ENCODE measurements at places on chromosomes 13 and 19.

GRCh38 chr19:31313291-31314030 is 35.8 kb downstream of the TSHZ3 start:
- H3K27ac ChIP-seq, result no peak overlapping the region
- H3K27me3 ChIP-seq, result no peaks in the 10 kb centered on the region
- no peaks in the 10 kb centered on the region for H3K36me3 ChIP-seq
- no peak for DNase-seq
- H3K4me3 ChIP-seq, result no peak overlapping the region

DNA sequence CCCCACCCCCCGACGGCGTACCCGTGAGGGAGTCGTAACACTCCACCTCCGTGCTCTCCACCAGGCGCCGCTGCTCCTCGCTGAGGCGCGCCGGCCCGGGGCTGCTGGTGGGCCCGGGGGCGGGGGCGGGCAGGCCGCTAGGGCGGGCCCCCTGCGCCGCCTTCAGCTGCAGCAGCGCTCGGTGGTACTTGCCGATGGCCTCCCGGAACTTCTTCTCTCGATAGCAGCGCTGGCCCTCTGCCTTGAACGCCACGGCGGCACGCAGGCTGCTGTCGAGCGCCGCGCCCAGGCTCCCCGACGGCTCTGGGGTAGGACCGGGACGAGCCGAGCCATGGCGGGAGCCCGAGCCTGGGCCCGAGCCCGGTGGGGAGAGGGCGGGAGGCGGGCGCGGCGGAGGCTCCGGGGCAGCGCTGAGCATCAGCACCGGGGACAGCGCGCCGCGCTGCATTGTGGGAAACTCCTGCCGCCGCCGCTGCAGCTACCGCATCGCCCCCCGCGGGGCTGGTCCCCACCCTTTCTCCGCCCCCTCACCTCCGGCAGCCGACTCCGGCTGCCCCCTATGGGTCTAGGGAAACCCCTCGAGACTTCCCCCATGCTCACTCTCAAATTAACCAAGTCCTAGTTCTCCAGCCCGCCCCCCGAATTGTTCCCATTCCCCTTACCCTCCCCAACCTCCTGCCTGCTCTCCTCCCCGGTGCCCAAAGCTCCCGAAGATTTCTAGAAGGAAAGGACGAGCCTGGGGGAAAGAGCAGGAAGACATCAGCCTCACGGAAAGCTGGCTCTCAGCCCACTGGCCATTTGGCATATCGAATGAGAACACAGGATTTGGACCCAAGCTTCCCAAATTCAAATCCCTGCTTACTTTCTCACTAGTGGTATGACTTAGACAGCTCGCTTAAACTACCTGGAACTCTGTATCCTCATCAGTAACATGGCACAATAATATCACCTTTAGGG is at the start of gene TTC9B:
Gene TTC9B (minus strand): TSS at position 451 of the 957 bp plus-strand sequence. CDS start 3 bp downstream, at position 448.
- H3K27me3 ChIP-seq, result peaks cover 38% of the 10 kb centered on the region
- peak; percentile 67 for DNase-seq

GRCh38 chr19:18220632-18221275 is 5.5 kb downstream of the PDE4C start:
- H3K27ac ChIP-seq, result no peak overlapping the region
- H3K4me3 ChIP-seq, result no peak overlapping the region
- peaks cover 19% of the 10 kb centered on the region for H3K4me1 ChIP-seq
- H3K27me3 ChIP-seq, result peaks cover 29% of the 10 kb centered on the region
- no peak for DNase-seq

GRCh38 chr13:35211949-35212348 is 264.5 kb downstream of the MAB21L1 start:
- H3K27ac ChIP-seq, result no peak overlapping the region
- H3K4me1 ChIP-seq, result no peaks in the 10 kb centered on the region
- DNase-seq, result no peak
- H3K36me3 ChIP-seq, result no peaks in the 10 kb centered on the region
- no peaks in the 10 kb centered on the region for H3K27me3 ChIP-seq
- no peak overlapping the region for H3K4me3 ChIP-seq

DNA sequence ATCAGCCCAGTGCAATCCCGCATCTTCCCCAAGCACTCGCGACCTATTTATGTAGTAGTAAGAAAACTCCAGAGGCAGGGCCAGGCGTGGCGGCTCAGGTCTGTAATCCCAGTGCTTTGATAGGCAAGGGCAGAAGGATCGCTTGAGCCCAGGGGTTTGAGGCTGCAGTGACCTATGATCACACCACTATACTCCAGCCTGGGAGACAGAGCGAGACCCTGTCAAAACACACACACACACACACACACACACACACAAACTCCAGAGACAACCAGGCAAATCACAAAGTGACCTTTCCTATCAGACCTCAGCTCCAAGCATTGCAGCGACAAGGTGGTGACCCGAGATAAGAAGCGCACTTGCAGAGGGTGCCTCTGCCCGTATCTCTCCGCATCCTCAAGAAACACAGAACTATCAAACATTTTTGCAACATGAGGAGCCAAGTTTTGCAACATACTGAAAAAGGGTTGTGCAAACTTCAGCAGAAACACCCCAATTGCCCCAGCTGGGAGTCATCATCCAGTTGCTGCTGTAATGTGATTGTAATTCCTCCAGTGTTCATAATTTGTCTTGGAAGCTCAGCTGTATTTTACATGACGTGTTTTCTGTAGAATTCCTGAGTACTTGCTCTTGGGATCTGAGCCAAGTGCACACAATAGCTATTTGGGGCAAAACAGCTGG is 8.7 kb upstream of the KLF2 start:
- no peak for DNase-seq
- H3K27me3 ChIP-seq, result peaks cover 30% of the 10 kb centered on the region
- H3K4me3 ChIP-seq, result no peak overlapping the region
- H3K4me1 ChIP-seq, result peaks cover 9% of the 10 kb centered on the region
- no peak overlapping the region for H3K27ac ChIP-seq
- peaks cover 2% of the 10 kb centered on the region for H3K36me3 ChIP-seq

DNA sequence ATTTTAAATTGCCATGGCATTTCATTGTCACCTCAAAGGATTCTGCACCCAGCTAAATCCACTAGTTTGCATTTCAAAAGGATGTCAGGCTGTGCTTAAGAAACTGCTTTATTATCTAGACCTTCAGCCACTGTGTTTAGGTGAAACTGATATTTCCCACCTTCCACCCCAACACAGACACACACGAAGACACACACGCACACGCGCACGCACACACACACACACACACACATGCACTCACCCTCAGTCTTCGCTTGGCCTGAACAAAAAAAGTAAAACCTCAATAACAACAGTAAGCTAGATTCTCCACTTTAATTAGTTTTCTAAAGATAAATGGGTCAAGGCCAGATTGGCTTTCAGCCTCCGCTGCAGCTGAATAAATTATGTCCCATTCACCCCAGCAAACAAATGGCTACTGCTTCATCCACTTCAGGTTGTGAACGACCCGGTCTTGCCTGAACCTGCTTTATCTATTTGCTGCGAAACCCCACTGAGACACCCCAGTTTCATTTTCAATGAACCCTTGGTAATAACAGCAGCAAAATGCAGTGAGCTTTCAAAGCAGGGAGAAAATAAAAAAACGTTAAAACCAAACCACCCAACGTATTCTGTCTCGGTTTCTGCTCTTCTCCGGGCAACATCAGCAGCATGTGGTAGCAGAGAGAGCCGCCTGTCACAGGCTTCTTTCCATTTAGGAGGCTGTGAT is 166.8 kb downstream of the DCT start:
- no peaks in the 10 kb centered on the region for H3K27me3 ChIP-seq
- H3K36me3 ChIP-seq, result peaks cover 3% of the 10 kb centered on the region
- no peak for DNase-seq
- H3K4me1 ChIP-seq, result peaks cover 22% of the 10 kb centered on the region
- peak overlapping the region; percentile 17 for H3K4me3 ChIP-seq

DNA sequence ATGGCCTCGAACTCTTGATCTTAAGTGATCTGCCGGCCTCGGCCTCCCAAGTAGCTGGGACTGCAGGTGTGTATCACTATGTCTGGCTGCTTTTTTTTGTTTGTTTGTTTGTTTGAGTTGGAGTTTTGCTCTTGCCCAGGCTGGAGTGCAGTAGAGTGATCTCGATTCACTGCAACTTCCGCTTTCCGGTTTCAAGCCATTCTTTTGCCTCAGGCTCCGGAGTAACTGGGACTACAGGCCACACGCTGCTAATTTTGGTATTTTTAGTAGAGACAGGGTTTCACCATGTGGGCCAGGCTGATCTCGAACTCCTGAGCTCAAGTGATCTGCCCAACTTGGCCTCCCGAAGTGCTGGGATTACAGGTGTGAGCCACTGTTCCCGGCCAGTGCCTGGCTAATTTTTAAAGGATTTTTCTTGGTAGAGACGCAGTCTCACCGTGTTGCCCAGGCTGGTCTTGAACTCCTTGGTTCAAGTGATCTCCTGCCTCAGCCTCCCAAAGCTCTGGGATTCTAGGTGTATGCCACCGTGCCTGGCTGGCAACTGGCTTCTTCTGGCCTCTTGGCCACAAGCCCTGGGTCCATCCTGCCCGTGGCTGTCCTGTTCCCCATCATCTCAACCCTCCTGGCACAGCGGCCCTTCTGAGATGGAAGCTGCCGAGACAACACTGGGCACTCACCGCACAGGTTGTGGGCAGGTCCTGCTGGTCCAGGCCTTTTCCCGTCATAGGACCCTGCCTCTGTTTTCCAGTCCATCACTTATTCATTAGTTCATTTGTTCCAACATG is 11.5 kb downstream of the TECR start:
- no peak overlapping the region for H3K27ac ChIP-seq
- peaks cover 13% of the 10 kb centered on the region for H3K36me3 ChIP-seq
- H3K27me3 ChIP-seq, result no peaks in the 10 kb centered on the region
- DNase-seq, result no peak

GRCh38 chr19:55546822-55547614 is 1.7 kb upstream of the SBK3 start:
- H3K27ac ChIP-seq, result no peak overlapping the region
- no peak overlapping the region for H3K4me3 ChIP-seq
- no peaks in the 10 kb centered on the region for H3K4me1 ChIP-seq

DNA sequence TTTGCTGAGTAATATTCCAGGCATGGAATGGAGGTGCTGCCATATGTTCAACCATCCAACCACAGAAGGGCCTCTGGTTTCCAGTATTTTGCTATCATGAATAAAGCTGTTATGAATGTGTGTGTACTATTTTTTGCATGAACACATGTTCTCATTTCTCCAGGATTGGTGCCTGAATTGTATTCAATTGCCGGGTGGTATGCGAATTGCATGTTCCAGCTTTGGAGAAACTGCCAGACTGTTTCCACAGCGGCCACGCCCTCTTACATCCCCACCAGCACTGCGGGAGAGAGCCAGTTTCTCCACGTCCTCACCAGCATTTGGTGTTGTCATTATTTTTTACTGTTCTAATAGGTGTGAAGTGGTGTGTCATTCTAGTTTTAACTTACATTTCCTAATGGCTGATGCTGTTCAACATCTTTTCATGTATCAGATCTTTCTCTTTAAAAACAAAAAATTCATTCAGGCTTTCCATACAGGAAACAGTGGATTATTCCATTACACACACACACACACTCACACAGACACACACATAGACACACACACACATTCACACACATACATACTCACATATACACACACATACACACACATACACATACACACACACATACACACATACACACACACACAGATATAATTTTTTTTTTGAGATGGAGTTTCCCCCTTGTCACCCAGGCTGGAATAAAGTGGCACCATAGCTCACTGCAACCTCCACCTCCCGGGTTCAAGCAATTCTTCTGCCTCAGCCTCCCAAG is 154.1 kb downstream of the PTPRS start:
- no peak for DNase-seq
- no peak overlapping the region for H3K27ac ChIP-seq
- H3K4me1 ChIP-seq, result no peaks in the 10 kb centered on the region
- no peak overlapping the region for H3K4me3 ChIP-seq
- no peaks in the 10 kb centered on the region for H3K36me3 ChIP-seq
- H3K27me3 ChIP-seq, result peaks cover 2% of the 10 kb centered on the region

GRCh38 chr13:35499196-35499662 is 22.7 kb upstream of the MAB21L1 start:
- H3K27me3 ChIP-seq, result no peaks in the 10 kb centered on the region
- no peaks in the 10 kb centered on the region for H3K4me1 ChIP-seq
- no peak overlapping the region for H3K4me3 ChIP-seq
- H3K36me3 ChIP-seq, result no peaks in the 10 kb centered on the region
- no peak overlapping the region for H3K27ac ChIP-seq

- H3K4me1 ChIP-seq, result peaks cover 43% of the 10 kb centered on the region
- H3K4me3 ChIP-seq, result peak overlapping the region; percentile 24
- no peaks in the 10 kb centered on the region for H3K27me3 ChIP-seq
- no peak for DNase-seq
- H3K27ac ChIP-seq, result no peak overlapping the region
Observed at GRCh38 chr13:32317716-32318465, 2.6 kb downstream of the BRCA2 start.

GRCh38 chr13:53032849-53033248 is 4.2 kb downstream of the OLFM4 start:
- no peaks in the 10 kb centered on the region for H3K36me3 ChIP-seq
- no peaks in the 10 kb centered on the region for H3K27me3 ChIP-seq
- no peak overlapping the region for H3K4me3 ChIP-seq
- DNase-seq, result no peak

- no peak overlapping the region for H3K27ac ChIP-seq
- peaks cover 51% of the 10 kb centered on the region for H3K27me3 ChIP-seq
- H3K36me3 ChIP-seq, result no peaks in the 10 kb centered on the region
- H3K4me1 ChIP-seq, result peaks cover 13% of the 10 kb centered on the region
- DNase-seq, result no peak
- no peak overlapping the region for H3K4me3 ChIP-seq
Observed at GRCh38 chr13:23580684-23581060, 10.5 kb downstream of the TNFRSF19 start.

- no peaks in the 10 kb centered on the region for H3K27me3 ChIP-seq
- DNase-seq, result no peak
- no peak overlapping the region for H3K27ac ChIP-seq
- peaks cover 2% of the 10 kb centered on the region for H3K4me1 ChIP-seq
- peaks cover 41% of the 10 kb centered on the region for H3K36me3 ChIP-seq
Observed at GRCh38 chr13:32745509-32745908, 159.3 kb downstream of the PDS5B start.

GRCh38 chr13:112843392-112844111 is 125.5 kb upstream of the MCF2L start:
- no peaks in the 10 kb centered on the region for H3K4me1 ChIP-seq
- no peak for DNase-seq
- H3K4me3 ChIP-seq, result no peak overlapping the region
- no peak overlapping the region for H3K27ac ChIP-seq

DNA sequence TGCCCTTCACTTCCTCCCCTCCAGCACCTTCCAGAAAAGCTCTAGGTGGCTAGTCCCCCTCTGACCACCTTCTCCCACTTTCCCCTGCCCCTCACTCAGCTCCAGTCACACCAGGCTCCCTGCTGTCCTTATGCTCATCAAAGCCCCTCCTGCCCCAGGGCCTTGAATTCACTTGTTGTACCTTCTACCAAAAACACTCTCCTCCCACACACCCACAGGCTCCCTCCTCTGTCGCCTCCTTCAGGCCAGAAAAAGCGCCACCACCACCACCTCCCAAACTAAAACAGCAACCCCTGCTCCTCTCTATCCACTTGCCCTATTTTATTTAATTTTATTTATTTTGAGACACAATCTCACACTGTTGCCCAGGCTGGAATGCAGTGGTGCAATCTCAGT is 4.8 kb upstream of the CEACAM16 start:
- no peak overlapping the region for H3K4me3 ChIP-seq
- H3K27ac ChIP-seq, result no peak overlapping the region
- peaks cover 29% of the 10 kb centered on the region for H3K4me1 ChIP-seq
